Activated CD4-positive, alpha-beta memory T cell treated with anti-CD3 and anti-CD28 coated beads, Interleukin-2, amount 10 ng/mL, durations not matched to agents 7 days and 5 days (primary cell): ENCODE measurements at places on chromosomes 13 and 19.
A peak's percentile ranks its signal among the peaks of the same experiment; 100 is the strongest.

DNA sequence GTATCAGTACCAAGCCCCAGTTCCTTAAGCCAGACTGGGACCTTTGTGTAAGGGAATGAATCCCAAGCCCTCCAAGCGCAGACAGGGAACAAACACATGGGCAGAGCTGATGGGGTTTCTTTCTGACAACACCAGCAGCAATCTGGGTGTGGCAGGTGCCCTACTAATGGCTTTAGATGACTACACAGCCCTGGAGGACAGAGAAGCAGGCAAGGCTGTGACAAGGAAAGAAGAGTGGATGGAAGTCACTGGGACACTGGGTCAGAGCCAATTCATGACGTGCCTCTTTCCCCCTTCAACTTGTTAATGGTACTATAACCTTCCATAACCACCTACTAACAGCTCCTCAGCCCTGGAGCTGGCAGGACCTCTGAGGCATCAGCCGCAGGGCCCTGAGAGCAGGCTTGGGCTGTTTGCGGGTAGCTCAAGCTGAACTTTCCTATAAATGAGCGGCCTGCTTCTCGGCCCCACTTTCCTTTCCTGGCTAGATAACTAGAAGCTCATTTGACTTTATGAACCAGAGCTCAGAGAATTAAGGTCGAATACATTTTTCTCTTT, 38.9 kb downstream of the RASL11A start:
- no peak for DNase-seq

- no peak for DNase-seq
Observed at GRCh38 chr13:46542833-46543232, 10.1 kb upstream of the LRCH1 start.

DNA sequence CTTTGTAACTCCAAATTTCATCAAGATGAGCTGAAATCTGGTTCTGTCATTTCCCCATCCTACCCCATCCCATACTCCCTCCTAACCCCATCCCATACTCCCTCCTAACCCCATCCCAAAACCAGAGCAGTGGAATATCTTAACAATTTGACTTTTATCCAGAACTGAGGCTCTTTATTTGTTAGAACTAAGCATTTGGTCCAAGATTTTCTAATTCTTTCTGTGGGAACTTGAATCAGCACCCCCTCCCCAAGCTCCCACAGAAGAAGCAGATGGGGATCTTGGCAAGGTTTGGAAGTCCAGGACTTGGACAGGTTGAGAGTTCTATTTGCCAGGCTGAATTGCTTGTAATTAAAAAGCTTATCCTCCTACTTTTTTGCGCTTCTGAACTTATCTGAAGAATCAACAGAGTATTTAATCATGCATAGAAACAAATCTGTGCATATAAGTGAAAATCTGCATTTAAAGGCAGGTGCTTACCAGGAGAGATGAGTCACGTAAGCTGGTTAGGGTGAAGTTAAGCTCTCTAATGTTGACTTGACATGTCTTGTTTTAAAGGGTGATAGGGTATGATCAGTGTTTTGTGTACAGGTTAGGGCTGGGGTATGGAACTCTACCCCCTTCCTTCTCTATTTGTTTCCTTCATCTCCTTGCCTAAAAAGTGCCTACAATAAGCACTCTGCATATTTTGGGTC, 111.1 kb downstream of the COG6 start:
- no peak for DNase-seq

DNA sequence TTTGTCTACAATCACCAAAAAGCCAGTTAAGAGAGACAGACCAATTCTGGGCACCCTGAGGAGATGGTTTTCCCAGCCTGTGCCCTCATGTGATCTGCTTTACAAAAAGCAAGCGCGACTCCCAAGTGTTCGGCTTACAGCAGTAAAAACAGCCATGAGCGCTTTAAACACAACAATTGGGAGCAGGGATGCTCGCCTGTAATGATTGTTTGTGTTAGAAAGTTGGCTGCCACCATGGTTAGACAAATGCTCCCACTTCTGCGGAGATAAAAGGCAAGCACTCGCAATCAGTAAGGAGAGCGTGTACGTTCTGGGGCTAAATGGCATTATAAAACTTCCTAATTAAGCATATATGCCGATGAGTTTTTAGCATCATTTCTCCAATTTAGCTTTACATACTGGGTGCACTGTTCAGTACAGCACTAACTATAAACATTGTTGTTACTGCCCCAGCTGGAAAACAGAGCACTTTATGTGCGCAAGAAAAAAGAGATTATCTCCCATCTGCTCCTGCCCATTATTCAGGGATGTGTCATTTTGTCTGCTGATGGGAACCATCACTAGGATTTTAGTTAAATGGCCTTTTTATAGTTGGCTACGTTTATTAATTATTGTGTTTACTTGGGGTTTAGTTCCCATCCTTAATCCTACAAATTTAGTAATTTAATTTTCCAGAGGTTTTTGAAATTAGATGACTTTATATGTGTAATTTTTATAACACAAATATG, 309.3 kb upstream of the MAB21L1 start:
- no peak for DNase-seq

GRCh38 chr13:29595380-29596063, at the start of gene SLC7A1:
TSS of gene SLC7A1 (minus strand) at chr13:29595688. CDS start at chr13:29536188, 59,500 bp downstream.
- DNase-seq: peak; percentile 88

- DNase-seq: no peak
Observed at GRCh38 chr19:27966390-27966816, 1246.5 kb downstream of the UQCRFS1 start.

DNA sequence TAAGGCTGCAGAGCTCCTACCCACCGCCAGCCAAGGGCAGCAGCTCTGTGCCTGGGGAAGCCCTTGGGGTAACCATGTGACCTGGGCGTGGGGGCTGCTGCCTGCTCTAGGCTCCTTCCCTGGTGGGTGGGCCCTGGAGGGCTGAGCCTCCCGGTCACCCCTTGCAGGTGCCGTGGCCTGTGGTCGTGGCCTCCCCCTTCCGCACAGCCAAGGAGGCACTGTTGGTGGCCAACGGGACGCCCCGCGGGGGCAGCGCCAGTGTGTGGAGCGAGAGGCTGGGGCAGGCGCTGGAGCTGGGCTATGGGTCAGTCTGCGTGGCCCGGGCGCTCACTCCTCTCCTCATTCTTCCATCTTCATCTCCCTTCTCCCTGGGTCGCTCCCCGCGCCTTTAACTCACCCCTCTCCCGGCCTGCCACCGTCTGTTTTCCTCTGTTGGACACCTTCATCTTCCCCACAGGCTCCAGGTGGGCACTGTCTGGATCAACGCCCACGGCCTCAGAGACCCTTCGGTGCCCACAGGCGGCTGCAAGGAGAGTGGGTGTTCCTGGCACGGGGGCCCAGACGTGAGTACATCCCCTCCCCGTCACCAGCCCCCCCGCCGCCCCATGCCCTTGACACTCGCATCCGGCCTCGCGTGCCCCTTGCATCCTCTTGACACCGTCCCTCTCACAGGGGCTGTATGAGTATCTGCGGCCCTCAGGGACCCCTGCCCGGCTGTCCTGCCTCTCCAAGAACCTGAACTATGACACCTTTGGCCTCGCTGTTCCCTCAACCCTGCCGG, 9.9 kb upstream of the FLT3LG start:
- no peak for DNase-seq

DNA sequence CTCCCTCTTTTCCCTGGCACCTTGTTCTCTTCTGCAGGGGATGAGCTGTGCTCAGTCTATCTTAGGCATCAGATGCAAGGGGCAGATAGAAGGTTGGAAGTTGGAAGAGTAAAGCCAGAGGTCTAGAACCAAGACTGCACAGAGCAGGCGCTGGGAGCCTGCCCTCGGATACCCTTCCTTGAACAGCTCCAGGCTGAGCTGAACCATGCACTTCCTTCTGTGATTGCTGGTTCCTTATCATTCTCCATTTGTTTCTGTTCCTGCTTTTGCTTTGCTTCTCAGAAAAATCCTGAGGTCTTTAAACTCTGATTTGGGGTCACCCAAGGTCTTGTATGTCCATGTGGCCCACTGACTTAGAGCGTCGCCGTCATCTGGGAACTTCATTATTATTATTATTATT, 36.3 kb downstream of the ARHGEF18 start:
- DNase-seq: no peak

DNA sequence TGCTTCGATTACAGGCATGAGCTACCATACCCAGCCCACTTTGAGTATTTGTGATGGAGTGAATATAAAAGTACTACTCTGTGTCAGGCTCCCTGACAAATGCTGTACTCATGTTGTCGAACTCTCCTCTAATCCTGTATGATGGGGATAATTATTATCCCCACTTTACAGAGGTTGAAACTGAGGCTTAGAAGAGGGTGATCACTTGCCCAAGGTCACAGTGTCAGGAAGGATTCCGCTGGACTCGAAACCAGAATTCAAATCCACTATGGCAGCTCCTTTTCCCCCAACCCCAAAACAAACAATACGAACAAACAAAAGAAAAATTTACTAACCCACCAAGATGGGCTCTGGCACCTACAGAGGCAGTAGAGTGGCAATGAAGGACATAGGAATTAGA, 1.7 kb upstream of the PPP5C start:
- DNase-seq: no peak

DNA sequence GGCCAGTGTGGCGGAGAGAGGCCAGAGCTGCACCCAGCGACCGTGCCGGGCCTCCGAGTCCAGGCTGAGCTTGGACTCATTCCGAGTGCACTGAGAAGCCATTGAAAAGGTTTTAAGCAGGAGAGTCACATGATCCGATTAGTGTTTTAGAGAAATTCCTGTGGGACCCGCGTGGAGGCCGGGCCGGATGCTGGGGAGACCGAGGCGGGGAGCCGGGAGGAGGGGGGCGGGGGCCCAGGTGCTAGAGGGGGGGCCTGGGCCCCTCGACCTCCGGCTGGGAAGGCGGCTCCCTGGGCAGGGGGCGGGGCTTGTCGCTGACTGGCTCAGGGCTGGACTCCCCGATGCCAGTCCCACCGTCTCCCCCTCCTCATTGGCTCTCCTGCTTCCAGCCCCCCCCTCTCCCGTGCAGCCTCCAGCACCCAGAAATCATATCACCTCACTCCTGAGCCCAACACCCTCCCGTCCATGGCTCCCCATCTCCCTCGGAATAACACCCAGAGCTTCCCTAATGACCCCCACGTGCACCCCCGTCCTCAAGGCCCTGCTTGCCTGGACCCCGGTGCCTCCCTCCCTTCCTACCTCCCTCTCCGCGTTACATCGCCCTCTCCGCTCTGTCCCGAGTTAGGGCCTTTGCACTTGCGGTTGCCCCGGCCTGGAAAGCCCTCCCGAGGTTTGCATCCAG, 5.2 kb upstream of the ZNF579 start:
- DNase-seq: no peak

- DNase-seq: peak; percentile 76
Observed at GRCh38 chr19:49554701-49555181, 25.6 kb downstream of the NOSIP start.

DNA sequence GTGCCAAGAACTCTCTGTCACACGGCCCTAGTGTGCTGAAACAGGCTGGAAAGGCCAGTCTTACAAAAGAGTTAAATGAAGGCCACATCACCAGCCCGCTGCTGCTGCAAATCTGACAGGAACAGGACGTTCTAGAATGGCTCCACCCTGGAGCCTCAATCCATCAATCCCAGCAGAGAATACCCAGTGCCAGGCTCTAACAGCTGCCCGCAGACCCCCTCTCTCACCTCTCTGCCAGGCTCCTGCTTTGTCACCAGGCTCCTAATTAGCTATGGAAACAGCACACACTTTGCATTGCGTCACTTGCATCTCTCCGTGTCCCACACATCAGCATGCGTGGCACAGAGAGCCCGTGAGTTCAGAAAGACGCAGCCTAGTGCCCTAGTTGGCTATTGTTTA, 314.1 kb downstream of the FOXO1 start:
- DNase-seq: no peak

DNA sequence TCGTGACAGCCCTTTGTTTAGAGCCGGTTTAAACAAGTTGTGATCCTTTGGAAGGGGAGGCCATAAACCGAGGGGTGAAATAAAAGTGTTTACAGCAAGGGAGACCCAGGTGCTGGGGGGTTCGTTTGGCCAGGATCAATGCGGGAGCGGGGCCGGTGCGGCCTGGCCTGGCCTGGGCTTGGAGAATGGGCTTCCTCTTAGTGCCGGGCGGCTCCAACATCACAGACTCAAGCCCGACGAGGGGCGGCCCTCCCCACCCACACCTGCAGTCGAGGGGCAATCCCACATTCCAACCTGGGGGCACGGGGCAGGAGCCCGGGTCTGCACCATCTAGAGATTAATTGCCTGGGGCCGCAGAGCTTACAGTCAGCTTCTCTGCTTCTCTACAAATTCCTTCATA, 42.8 kb upstream of the GTF3A start:
- DNase-seq: no peak

- DNase-seq: no peak
Observed at GRCh38 chr13:113989585-113990300, 15.9 kb upstream of the C13orf46 start.

GRCh38 chr19:49380391-49380790, 7.7 kb upstream of the KASH5 start:
- DNase-seq: no peak

GRCh38 chr13:41345914-41346589, 35.0 kb downstream of the NAA16 start:
- DNase-seq: no peak

GRCh38 chr19:16319481-16319880, 5.1 kb upstream of the KLF2 start:
- no peak for DNase-seq

- DNase-seq: no peak
Observed at GRCh38 chr13:95245071-95245470, 56.2 kb downstream of the ABCC4 start.

DNA sequence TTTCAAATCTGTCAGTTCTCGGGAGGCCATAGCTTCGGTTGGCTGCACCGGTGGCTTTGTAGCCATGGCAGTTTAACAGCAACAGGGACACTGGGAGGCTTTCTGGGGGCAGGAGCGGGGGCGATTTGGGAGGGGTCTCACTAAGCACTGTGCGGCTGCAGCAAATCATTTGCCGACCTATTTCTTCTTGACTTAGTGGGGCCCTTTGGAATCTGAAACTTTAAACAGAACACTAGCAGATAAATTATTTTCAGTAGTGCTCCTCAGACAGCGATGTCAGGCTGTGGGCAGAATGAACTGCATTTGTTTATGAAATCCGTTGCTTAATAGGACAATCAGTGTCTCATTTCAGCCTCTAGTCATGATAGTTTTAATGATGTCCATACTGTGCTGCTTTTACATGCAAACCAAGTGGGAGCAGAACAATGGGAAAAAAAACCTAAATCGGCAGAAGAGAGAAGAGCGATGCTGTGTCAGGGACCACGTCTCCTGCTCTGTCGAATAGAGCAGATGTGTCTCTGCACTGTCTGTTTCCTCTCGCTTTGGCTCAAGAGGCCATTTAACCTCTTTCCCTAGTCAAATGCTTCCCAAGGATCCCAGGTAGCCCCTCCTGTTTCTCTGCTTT, 211.9 kb downstream of the OLFM4 start:
- DNase-seq: no peak
